Esophagus mucosa (tissue), 1 donor: ENCODE measurements at places on chromosomes 4 and X.

DNA sequence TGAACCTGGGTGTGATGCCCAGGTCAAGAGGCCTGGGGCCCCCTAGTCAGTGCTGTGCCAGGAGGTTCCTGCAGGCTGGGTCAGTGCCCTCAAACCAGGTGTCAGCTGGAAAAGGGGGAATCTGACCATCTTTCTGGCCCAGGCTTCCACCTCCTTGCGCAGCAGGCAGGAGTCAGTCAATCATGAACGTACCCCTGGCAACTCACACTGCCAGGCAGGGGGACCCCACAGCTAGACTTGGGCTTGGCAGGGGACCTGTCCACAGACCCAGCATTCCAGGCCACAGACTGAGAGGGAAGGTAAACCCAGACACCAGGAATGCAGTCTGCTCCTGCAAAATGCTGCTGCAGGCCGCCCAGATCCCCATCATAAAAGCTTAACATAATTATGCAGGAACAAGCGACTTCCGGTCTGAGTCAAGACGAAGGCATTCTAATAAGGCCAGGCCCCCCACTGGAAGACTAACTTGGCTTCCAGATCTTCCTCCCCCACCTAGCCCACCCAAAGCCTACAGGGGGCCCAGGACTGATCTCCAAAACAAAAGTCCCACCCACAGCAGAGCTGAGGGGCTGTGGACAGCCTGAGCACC is 156.3 kb downstream of the BCOR start:
- no peak for ATAC-seq

- no peak for ATAC-seq
These were observed 129.1 kb upstream of the SMAD1 start for GRCh38 chr4:145352438-145353145.

- ATAC-seq = no peak
These were observed 174.4 kb upstream of the ATP6AP2 start for GRCh38 chrX:40406330-40406859.

GRCh38 chr4:70680934-70681333 is 7.4 kb upstream of the UTP3 start:
- ATAC-seq = no peak

GRCh38 chr4:26075583-26075982 is 161.6 kb downstream of the SMIM20 start:
- ATAC-seq = peak; percentile 32
